H54 (cell line): ENCODE measurements at places on chromosomes 4 and X.

- DNase-seq = no peak
These were observed 618 bp downstream of the BEND4 start for GRCh38 chr4:42151568-42152506.

- no peak for DNase-seq
These were observed 128.4 kb downstream of the KLHL34 start for GRCh38 chrX:21529771-21530170.

DNA sequence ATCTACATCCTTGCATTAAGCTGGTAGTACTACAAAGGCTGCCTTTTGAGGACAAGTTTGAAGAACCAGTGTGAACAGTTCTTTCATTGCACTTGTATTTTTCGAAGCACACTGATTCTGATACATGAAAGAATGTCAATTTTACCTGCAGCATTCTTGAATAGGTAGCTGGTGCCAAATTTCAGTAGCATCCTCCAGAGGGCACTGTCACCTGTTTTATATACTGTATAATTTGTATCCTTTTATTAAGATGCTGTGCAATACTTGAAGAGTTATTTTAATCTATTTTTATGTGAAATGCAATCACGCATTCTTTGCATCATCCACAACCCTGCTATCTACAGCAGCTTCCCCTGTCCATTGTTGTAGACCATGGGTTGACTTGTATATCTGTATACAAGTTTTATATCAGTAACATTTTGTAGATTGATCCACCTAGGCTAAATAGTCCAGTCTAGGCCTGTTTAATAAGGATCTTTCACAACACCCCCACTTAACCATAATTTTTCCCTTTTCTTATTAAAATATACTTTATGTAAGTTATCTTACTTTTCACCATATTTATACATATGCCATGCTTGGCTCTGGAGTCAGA lies 325.7 kb downstream of the PCDH7 start:
- DNase-seq = no peak

- no peak for DNase-seq
These were observed 44.9 kb downstream of the HAND2 start for GRCh38 chr4:173485164-173485563.

DNA sequence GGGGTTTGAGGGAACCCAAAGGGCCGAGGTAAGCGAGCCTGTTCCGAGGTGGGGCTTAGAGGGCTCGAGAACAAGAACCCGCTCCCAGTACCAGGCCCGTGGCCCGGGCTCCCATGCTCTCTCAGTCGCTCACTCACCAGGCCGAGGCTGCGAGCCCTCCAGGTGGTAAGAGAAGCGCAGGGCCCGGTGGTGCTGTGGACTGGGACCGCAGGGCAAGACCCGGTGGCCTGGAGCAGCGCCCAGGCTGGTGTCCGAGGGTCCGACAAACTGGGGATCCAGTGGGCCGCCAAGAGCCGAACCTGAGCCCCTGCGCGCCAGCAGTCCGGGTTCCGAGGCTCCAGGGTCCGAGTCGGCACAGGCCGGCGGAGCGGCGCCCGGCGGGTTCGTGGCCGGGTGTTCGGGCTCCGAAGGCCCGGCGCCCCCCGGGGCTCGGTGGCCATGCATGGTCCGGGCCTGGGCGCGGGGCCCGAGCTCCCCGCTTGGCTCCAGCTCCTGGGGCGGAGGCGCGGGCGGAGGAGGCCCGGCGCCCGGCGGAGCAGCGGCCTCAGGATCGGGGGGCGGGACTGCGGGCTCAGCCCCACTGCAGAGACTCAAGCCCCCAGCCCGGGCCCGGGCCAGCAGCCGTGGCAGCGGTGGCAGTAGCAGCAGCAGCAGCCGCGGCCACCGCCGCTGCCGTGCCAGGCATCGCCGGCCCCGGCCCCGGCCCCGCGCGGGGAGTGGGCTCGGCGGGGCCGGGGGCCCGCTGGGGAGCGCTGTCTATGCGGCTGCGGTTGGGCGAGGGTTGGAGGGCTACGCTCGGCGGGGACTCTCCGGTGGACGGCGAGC lies 833 bp downstream of the FGD1 start:
- no peak for DNase-seq

- no peak for DNase-seq
These were observed 185.3 kb downstream of the CRLF2 start for GRCh38 chrX:1027133-1027532.

GRCh38 chr4:93147524-93148212 lies 680.9 kb upstream of the ATOH1 start:
- DNase-seq = no peak

DNA sequence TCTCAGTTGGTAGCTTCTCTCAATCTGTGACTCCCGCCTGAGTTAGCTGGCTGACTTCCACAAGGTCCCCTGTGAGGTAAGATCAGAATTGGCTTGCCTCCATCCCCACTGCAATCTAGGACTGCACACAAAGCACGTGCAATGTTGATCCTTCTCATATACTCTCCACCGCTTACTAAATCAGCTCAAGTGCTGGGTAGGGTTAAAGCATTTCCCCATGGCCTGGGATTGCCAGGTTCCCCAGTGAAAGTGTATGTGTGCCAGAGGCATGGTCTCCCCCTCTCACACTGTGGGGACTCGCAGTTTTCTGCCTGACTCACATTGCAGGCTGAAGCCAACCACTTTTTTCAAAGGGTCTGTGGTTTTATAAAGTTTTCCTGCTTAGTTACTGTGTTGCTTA lies 886.9 kb downstream of the FAM133A start:
- DNase-seq = no peak

- DNase-seq = peak; percentile 46
These were observed 128.2 kb downstream of the C4orf51 start for GRCh38 chr4:145808021-145808650.

DNA sequence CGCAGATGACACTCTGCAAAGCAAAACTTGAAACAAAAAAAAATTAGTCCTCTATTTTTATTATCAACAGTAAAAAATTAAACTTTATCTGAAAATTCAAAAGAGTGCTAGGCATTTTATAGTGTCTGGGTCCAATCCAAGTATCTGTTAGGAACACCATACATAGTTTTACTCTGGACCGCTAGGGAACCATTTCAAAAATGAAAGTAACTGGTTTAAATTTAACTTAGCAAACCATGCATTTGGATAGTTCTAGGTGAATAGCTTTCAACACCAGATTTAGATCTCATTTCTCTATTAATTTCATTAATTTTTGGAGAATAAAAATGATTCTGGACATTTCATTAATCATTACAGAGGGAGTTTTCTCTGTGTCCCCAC lies 1.2 kb downstream of the KLKB1 start:
- no peak for DNase-seq

DNA sequence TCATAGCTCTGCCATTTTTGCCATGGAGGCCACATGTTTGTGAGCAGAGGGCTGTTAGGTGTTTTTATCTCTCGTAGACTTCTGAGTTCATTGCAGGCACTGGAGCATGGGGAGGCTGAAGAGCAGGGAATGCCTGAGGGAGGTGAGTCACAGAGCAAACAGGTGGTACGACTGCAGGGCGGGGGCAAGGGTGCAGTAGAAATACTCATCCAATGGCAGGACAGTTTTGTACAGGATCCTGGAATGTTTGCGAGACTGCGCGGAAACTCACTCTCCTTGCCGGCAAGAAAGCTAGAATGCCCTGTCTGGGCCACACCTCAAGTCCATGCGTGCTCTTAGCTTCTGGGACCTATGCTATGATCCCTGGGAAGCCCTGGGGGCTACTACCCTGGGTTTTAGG lies 20.0 kb upstream of the VCX2 start:
- DNase-seq = no peak

GRCh38 chr4:101306225-101306624 lies 41.1 kb downstream of the PPP3CA start:
- no peak for DNase-seq

DNA sequence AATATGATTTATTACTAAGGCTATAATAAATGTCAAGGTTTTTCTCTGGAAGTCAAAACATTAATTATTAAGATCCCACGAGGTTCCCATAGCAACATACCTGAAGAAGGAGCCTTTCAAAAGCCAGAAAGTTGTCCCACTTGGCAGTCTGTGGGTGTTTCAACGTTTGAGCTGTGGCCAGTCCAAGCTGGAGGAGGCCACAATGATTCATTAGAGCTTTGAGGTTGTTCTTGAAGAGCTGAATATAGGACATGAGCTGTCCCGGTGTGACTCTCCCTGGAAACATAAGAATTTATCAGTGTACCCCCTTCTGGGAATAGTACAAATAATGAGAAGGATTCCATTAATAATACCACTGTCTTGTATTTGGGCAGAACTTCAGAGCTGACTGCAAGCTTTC lies 92.1 kb downstream of the SCFD2 start:
- no peak for DNase-seq

DNA sequence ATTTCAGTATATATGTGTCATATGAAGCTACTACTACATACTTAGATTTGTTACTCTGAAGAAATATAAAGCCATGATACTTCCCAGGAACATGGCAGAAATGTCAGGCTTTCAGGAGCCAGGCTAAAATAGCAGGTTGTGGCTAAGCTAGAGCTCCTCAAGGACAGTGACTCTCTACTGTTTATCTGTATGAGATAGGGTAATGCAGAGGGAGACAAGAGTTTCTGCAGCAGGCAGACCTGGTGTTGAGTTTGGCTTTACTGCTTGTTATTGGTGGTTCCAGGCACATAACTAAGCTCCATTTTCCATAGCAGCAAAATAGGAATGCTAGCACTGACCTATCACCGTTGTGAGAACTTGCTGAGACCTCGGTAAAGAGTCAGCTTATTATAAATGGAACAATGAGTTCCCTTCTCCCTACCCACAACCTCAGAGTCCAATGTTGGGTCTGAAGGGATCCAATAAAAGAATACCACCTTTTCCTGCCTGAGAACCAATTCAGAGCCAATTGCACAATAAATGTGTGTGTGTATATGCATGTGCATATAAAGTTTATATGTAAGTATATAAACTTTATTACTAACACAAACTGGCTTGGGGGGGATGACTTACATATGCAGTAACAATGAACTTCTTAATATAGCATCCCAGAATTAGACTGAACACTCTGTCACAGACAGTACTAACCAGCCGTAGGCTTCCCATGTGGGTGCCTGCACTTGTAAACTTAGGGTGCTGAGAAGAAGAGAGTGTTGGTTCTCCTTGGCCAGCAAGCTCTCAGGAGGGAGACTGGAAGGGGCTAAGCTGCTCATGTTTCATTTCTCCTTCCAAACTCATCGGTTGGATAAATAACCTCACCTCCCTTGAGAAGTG lies 51.9 kb upstream of the PAQR3 start:
- DNase-seq = no peak

DNA sequence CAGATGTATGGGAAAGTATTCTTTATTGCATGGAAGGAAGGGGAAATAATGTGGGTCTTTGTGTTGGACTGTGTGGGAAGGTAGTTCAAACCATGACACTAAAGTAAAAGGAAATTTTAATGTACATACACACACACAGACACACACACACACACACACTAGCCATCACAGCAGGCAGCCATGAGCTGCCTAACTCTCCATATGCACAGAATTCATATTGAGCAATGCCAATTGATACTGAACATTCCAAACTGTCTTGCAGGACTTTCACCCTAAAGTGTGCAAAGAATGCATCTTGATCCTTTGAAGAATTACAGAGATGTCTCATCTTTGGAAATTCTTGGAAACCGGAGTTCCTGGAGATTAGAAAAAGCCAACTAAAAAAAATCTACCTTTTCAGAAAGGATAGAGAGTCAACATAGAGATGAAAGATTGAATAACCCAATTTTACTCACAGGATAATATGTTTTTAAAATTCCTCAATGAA lies 120.6 kb upstream of the MBNL3 start:
- no peak for DNase-seq

DNA sequence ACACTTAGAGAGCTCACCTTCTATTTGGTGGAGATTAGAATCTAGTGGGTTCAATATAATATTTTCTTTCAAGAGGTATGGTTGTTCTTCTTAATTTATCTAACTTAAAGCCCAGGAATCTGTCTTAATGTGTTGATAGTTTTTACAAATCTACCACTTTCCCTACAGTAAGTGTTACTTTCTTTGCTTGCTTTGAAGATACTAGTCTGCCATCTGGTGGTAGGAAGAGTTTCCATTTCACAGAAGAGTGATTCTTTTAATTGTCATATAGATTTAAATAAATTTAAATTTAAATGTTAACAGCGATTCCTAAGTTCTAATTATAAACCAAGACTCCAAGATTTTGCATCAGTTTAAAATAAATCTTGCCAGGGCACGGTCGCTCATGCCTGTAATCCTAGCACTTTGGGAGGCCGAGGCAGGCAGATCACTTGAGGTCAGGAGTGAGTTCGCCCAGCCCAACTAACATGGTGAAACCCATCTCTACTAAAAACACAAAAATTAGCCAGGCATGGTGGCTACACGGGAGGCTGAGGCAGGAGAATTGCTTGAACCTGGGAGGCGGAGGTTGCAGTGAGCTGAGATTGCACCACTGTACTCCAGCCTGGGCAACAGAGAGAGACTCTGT lies 43.5 kb downstream of the NUDT9 start:
- DNase-seq = no peak

GRCh38 chrX:14826319-14826718 lies 46.5 kb downstream of the FANCB start:
- no peak for DNase-seq

DNA sequence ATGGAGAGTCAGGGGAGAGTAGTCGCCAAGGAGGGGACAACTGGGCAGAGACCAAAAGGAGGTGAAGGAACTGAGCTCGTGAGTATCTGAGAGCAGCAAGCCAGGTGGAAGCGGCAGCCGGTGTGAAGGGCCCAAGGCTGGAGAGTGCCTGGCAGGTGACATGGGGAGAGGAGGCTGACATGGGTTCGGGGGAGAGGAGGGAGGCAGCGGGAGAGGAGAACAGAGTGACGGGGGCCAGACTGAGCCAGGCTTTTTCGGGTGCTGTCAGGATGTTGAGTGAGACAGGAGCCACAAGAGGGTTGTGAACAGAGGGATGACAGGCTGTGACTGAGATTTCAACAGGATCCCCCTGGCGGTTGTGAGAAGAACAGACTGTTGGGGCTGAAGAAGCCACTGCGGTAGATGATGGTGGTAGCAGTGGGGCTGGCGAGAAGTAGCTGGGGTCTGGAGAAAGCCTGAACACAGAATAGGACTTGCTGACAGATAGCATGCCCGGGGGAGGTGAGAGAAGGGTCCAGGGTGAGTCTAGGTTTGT lies 5.7 kb downstream of the ELK1 start:
- DNase-seq = no peak

DNA sequence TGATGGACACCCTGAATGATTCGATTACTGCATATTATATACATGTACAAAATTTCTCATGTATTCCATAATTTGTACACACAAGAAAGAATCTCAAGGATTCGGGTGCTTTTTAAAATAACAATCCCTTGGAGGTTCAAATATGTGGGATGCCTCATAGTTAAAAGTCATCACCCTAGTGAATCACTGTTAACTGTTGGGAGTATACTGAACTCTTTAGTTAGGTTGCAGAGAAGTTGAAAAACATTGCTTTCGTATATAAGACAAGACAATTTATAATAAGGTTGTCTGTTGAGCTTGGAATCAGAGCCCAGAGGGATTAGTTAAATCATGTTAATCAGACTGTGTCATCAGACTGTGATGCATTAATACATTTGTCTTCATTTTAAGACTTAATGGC lies 15.6 kb downstream of the DCK start:
- no peak for DNase-seq

- no peak for DNase-seq
These were observed 53.5 kb upstream of the PCDH10 start for GRCh38 chr4:133095591-133095990.

GRCh38 chrX:39440799-39441284 lies 639.6 kb downstream of the MID1IP1 start:
- DNase-seq = no peak

- DNase-seq = no peak
These were observed 733.7 kb upstream of the PABPC4L start for GRCh38 chr4:134935320-134935719.
